ENCODE measurements at places on chromosomes 7 and 10. TPM values are rescaled to one million over a fixed set of nuclear protein-coding genes. Genes with fewer than 3 reads are reported as not detected.

GRCh38 chr7:66247380-66248078 lies 42.4 kb downstream of the TPST1 start:
- peaks cover 5% of the 10 kb centered on the region for H3K36me3 ChIP-seq
- H3K4me1 ChIP-seq, result peaks cover 19% of the 10 kb centered on the region
- no peaks in the 10 kb centered on the region for H3K27me3 ChIP-seq
- no peak overlapping the region for H3K4me3 ChIP-seq

Gene PRKRIP1
- total RNA-seq, result 30.1 TPM

DNA sequence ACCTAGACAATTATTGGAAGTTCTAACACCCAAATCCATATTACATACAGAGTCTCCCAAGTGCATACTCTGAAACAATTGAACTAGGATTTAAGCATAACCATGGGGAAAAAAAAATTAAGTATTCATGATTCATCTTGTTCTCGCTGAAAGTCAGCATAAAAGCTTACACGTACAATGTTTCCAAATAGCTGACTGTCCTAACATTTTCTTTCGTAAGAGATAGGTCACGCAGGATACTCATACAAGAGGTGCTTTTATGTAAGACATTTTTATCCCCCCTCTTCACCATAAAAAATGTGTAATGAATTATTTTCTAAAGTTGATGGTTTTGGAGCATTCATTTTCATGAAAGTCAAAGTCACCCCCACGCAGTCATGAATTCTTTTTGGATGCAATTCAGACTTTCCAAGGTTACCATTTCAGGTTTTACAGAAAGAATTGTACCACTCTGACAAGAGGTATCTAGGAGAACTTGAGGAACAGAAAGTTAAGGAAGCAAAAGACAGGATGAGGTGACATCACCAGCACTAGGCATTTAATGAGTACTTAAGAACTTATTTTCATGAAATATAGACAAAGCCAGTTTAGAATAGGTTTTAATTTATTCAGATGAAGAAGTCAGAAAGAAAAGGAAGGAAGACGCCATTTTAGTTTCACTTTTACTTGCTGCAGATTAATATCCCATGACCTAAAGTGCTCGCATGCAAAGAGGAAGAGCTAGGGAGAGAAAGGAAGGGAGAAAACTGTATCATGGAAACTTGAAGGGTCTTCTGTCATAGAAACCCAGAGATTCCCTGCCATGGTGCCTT lies 55.8 kb downstream of the TMEM26 start:
- H3K36me3 ChIP-seq, result no peaks in the 10 kb centered on the region
- peaks cover 13% of the 10 kb centered on the region for H3K27me3 ChIP-seq

Gene ZNF488
- total RNA-seq, result 0.55 TPM

DNA sequence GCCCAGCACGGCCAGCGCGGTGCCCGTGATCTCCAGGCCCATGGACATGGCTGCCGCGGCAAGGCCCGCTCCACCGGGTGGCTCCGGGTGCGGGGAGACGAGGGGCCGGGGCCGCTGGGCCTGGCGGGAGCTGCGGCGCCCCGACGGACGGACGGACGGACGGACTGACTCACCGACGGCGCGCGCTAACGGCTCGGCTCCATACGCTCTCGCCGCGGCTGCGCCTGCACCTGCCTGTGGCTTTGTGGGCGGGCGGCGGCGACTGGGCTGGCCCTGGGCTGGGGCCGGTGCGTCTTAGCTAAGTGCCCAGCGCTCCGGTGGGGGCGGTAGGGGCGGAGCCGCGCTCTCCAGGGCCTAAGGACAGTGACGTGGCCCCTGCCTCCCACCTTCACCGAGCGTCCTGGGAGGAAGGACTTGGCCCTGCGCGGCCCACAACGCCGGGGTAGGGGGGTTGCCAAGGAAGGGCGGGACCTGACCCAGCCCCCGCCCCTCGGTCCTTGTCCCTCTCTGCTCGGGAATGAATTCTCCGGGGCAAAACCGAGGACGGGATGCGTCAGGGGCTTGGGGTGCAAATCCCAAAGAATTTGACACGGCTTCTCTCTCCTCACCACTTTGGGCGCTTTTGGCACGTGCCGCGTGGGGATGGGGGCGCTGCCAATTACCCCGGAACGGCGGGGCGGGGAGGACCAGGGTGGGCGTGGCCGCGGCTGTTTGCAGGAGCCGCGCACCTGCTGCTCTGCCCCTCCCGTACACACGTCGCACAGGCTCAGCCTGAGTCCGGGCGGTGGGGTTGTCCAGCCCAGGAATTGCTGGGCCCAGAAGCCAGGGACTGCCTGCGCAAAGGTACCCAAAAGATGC lies at the start of gene CLDN3:
CLDN3 (minus strand) TSS at position 269 of the 858 bp plus-strand sequence; CDS start at position 48, 221 bp downstream.
- H3K27me3 ChIP-seq, result peaks cover 5% of the 10 kb centered on the region
- no peaks in the 10 kb centered on the region for H3K36me3 ChIP-seq
- H3K4me3 ChIP-seq, result peak within 1 kb of the TSS; percentile 44
- no peak within 1 kb of the TSS for H3K27ac ChIP-seq

- H3K27ac ChIP-seq, result peak overlapping the region; percentile 88
- H3K27me3 ChIP-seq, result no peaks in the 10 kb centered on the region
- no peak for DNase-seq
- H3K4me3 ChIP-seq, result no peak overlapping the region
- H3K36me3 ChIP-seq, result no peaks in the 10 kb centered on the region
- H3K4me1 ChIP-seq, result peaks cover 50% of the 10 kb centered on the region
Observed at GRCh38 chr10:62231371-62231770, 37.3 kb downstream of the RTKN2 start.

Gene CLDN4
- total RNA-seq, result 0.50 TPM

DNA sequence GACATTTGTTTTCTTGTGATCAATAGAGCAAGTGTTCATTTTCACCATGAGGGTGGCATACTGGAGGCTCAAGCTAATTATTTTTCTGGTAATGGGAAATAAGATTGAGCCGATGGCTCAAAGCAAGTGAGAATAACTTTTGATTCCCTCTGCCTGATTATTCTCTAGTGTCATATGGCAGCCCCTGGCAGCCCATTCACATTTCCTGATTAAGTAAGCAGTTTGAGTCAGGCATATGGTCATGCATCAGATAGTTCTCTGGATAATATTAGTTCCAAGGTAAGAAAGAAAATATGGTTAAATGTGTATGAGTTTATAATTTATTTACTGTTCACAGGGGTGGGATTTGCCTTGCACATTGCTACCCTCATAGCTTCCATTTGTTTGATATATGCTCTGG lies 109.2 kb downstream of the DYNC1I1 start:
- H3K27me3 ChIP-seq, result no peaks in the 10 kb centered on the region
- no peak overlapping the region for H3K27ac ChIP-seq
- H3K4me3 ChIP-seq, result no peak overlapping the region
- DNase-seq, result no peak
- peaks cover 65% of the 10 kb centered on the region for H3K36me3 ChIP-seq
- H3K4me1 ChIP-seq, result peaks cover 14% of the 10 kb centered on the region

Gene HOXA13
- not detected for total RNA-seq

- peak overlapping the region; percentile 65 for H3K27ac ChIP-seq
- no peaks in the 10 kb centered on the region for H3K36me3 ChIP-seq
- H3K4me1 ChIP-seq, result peaks cover 31% of the 10 kb centered on the region
Observed at GRCh38 chr10:110420401-110421193, 77.1 kb upstream of the DUSP5 start.

GRCh38 chr7:27825891-27826290 lies 85.9 kb downstream of the TAX1BP1 start:
- no peak for DNase-seq
- H3K4me1 ChIP-seq, result no peaks in the 10 kb centered on the region
- no peaks in the 10 kb centered on the region for H3K27me3 ChIP-seq
- no peak overlapping the region for H3K4me3 ChIP-seq

DNA sequence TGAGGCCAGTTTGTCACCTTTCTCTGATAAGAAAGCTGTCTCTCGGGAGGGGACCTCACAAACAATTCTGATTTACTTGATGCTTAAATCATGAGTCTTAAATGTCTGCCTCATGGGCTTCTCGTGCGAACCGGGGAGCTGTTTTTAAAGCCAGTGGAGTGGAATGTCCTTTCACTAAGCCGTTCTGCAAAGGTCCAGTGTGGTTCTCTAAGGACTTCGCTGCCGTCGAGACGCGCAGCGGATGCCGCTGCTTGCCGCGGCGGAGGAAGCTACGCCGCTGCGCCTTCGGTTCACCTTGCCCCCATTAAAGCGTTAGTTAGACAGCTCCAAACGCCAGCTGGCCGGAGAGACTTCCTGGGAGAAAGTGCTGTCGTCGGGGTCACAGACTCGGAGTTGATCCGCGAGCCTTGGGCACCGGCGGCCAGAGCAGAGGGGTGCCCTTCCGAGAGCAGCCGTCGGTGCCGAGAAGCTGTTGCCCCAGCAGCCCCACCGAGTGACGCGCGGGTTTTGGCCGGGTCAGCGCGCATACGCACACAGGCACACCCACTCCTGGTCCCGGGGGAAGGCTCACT lies 1.3 kb upstream of the HMX3 start:
- peaks cover 2% of the 10 kb centered on the region for H3K36me3 ChIP-seq
- peaks cover 79% of the 10 kb centered on the region for H3K27me3 ChIP-seq
- H3K4me1 ChIP-seq, result peaks cover 37% of the 10 kb centered on the region
- H3K27ac ChIP-seq, result no peak overlapping the region

DNA sequence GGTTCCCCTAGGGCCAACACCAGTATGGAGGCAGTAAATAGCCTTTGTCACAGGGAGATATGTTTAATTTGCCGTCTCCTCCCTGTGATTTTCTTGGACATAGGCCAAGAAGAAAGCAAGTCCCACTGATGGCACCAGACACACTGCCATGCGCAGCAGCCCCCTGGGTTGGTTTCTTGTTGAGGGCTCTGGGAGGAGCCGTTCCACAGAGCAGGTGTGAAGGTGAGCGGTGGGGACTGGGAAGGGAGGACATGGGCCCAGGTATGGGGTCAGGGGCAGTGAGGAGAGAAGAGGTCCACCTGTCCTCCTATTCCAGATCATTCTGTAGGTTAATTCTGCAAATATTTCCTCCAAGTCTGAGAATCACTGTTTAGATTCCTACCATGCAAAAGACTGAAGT lies 376.1 kb downstream of the PLXNA4 start:
- H3K36me3 ChIP-seq, result peaks cover 33% of the 10 kb centered on the region
- no peaks in the 10 kb centered on the region for H3K27me3 ChIP-seq
- H3K27ac ChIP-seq, result no peak overlapping the region

Gene PDSS1
- total RNA-seq, result 3.8 TPM

- no peak overlapping the region for H3K4me3 ChIP-seq
- no peak for DNase-seq
- no peaks in the 10 kb centered on the region for H3K36me3 ChIP-seq
- no peak overlapping the region for H3K27ac ChIP-seq
- no peaks in the 10 kb centered on the region for H3K27me3 ChIP-seq
Observed at GRCh38 chr10:47361293-47361692, 13.1 kb downstream of the RBP3 start.

Gene TMEM248
- total RNA-seq, result 104 TPM

DNA sequence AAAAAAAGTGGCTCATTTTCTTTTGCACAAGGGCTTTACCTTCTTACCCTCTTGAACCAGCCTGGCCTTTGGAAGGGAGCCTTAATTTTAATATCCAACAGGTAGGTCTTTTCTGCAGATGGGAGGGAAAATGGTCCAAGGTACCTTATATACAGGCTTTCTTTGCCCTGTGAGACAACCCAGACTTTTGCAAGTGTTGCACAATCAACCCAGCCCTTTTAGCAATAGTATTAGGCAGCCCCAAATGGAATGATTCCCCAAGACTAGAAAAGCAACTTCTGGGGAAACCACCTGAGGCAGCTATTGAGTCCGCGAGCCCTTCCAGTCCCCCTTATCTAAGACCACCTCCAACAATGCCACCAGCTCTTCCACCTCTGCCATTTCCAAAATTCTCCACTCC lies 1138.3 kb downstream of the XPNPEP1 start:
- no peaks in the 10 kb centered on the region for H3K27me3 ChIP-seq
- H3K36me3 ChIP-seq, result no peaks in the 10 kb centered on the region
- no peak overlapping the region for H3K27ac ChIP-seq
- no peak for DNase-seq
- no peak overlapping the region for H3K4me3 ChIP-seq

GRCh38 chr10:59702347-59702746 lies 7.3 kb downstream of the SLC16A9 start:
- DNase-seq, result no peak
- H3K27ac ChIP-seq, result no peak overlapping the region
- H3K27me3 ChIP-seq, result peaks cover 40% of the 10 kb centered on the region
- no peak overlapping the region for H3K4me3 ChIP-seq

Gene SLC26A4
- 0.51 TPM for total RNA-seq

Gene LIPK
- not detected for total RNA-seq

DNA sequence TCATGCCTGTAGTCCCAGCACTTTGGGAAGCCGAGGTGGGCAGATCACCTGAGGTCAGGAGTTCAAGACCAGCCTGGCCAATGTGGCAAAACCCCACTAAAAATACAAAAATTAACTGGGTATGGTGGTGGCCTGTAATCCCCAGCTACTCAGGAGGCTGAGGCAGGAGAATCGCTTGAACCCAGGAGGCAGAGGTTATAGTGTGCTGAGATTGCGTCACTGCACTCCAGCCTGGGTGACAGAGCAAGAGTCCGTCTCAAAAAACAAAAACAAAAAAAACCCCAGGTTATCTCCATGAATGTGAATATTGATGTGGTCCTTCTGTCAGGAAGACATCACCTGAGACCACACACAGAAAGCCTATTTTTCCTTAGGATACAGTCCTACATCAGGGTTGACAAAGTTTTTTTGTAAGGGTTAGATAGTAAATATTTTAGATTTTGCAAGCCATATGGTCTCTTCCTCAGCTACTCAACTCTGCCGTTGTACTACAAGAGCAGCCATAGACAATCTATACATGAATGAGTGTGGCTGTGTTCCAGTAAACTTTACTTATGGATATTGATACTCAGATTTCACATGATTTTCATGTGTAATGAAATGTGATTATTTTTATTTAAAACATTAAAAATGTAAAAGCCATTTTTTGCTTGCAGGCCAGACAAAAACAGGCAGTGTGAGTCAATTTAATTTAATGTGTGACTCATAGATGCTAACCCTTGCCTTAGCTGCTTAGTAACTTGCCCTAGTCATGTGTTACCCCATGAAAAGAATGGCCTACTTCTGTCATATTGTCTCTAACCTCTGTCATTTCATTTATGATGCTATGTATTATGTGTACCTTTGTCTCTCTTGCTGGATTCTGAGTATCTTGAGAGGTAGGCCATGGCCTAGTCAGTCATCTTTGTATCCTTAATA lies 78.1 kb downstream of the TPST1 start:
- no peaks in the 10 kb centered on the region for H3K27me3 ChIP-seq
- peaks cover 33% of the 10 kb centered on the region for H3K4me1 ChIP-seq

GRCh38 chr10:69064762-69065328 lies 23.1 kb upstream of the SRGN start:
- peak overlapping the region; percentile 90 for H3K27ac ChIP-seq
- DNase-seq, result no peak
- H3K36me3 ChIP-seq, result no peaks in the 10 kb centered on the region
- no peak overlapping the region for H3K4me3 ChIP-seq
- H3K4me1 ChIP-seq, result peaks cover 31% of the 10 kb centered on the region

DNA sequence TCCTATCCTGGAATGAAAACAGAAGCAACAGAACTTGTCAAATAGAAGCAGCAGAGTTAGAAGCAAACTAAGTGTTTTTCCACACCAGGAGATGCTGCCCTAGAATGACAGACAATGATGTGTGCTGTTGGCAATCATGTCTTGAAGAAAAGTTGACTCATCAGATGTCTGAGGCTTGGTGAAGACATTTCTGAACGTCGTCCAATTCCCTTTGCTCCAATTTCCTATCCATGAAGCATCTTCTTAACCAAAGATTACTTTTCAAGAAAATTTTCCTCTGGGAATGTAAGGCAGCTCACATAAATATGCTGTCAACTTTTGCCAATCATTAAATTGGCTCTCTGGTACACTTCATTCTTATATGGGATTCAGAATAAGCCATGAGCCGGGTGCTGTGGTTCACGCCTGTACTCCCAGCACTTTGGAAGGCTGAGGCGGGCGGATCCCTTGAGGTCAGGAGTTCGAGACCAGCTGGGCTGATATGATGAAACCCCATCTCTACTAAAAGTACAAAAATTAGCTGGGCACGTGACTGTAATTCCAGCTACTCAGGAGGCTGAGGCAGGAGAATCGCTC lies 34.6 kb downstream of the MALSU1 start:
- peak overlapping the region; percentile 87 for H3K27ac ChIP-seq
- H3K36me3 ChIP-seq, result peaks cover 34% of the 10 kb centered on the region
- H3K4me3 ChIP-seq, result no peak overlapping the region
- H3K27me3 ChIP-seq, result no peaks in the 10 kb centered on the region
